ENCODE measurements at places on chromosomes 2 and 18.
A peak's percentile ranks its signal among the peaks of the same experiment; 100 is the strongest.

DNA sequence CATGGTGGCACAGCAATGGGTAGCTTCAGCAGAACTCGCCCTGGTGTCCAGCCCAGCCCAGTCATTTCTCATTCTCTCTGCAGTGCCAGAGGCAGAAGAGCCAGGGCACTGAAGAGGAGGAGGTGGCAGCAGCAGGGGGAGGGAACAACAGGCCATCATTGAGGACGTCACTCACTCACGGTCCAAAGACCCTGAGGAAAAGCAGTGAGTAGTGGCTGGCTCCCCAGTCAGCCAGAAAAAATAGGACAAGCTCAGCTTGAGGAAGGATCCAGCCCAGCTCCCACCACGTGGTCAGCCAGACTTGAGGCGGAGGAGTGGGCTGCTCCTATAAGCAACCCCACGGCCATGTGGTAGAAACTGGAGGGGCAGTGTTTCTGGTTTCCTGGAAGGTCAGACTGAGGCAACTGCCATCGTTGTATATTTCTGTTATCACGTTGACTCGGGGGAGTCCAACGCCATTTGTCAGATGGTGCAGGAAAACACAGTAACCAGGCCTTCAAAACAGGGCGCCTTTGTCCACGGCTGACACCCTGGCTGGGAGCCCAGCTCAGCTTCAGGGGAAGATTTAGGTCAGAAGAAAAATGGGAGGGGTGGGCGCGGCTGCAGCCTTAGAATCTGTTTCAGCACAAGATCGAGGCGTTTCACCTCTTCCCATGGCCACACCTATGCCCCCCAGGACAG is 19.0 kb upstream of the TMEM247 start:
- no peaks in the 10 kb centered on the region for H3K4me1 ChIP-seq
- no peaks in the 10 kb centered on the region for H3K27me3 ChIP-seq
- no peak overlapping the region for H3K27ac ChIP-seq
- H3K36me3 ChIP-seq: no peaks in the 10 kb centered on the region
- no peak overlapping the region for H3K4me3 ChIP-seq

DNA sequence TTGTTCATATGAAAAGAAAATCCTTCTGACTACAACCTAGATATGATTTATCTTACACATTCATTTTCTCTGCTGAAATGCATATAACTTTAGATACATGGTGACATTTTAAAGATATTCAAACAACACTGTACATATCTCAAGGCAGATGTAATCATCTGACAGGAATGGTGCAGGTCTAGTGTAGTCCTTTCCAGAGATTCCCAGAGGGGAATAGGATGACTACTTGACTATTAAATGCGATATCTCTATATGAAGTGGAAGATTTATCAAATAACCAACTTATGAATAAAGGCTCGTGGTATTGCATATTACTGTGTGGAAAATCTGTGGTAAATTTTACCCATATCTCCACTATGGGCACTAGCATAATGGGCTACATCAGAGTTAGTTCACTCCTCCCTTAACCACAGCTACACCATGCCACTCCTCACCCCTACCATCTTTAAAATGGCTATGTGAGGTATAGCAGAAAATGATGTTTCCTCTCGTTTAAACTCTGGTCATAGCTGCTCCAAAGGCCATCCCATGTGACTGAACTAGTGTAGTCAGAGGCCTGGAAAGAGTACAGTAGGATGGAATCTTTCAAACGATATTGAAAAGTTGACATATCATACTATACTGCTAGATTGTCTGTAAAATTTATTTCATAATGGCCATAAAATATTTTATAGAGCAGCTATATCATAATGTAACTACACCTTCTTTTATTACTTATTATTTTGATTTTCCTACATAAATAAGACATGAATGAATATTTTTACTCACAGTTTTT is 9.1 kb upstream of the ITPRID2 start:
- no peaks in the 10 kb centered on the region for H3K27me3 ChIP-seq
- no peak overlapping the region for H3K27ac ChIP-seq
- H3K4me3 ChIP-seq: no peak overlapping the region
- DNase-seq: no peak
- H3K4me1 ChIP-seq: no peaks in the 10 kb centered on the region

GRCh38 chr2:107932488-107932887 is 53.8 kb upstream of the SLC5A7 start:
- no peaks in the 10 kb centered on the region for H3K36me3 ChIP-seq
- no peak overlapping the region for H3K27ac ChIP-seq
- no peak overlapping the region for H3K4me3 ChIP-seq
- DNase-seq: no peak
- no peaks in the 10 kb centered on the region for H3K4me1 ChIP-seq

- H3K4me3 ChIP-seq: no peak overlapping the region
- no peak overlapping the region for H3K27ac ChIP-seq
- no peaks in the 10 kb centered on the region for H3K4me1 ChIP-seq
- no peak for DNase-seq
These were observed 66.3 kb upstream of the NABP1 start for GRCh38 chr2:191611614-191612013.

DNA sequence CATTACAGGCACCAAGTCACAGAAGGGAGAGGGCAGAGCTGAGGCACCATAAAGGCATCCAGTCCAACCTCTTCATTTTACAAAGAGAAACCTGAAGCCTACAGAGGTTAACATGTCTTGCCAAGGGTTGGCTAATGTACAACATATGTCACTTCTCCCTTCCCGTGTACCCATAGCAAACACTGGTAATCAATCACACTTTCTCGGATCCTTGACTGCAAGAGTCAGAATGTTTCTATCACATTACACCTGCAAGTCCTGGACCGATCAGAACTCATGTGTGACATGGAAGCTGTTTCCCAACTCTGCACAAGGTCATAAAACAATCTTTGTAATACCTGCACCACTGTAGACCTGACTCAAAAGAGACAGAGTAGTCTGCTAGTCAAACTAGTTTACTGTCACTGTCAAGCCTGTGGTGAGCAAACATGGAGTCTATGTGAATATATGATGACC is 6.0 kb downstream of the ANKRD44 start:
- no peaks in the 10 kb centered on the region for H3K27me3 ChIP-seq
- H3K36me3 ChIP-seq: no peaks in the 10 kb centered on the region
- H3K27ac ChIP-seq: no peak overlapping the region
- H3K4me3 ChIP-seq: no peak overlapping the region

- peak overlapping the region; percentile 10 for H3K27ac ChIP-seq
- no peak overlapping the region for H3K4me3 ChIP-seq
- no peaks in the 10 kb centered on the region for H3K4me1 ChIP-seq
- no peaks in the 10 kb centered on the region for H3K27me3 ChIP-seq
These were observed 7.8 kb downstream of the CCNT2 start for GRCh38 chr2:134926231-134926931.

DNA sequence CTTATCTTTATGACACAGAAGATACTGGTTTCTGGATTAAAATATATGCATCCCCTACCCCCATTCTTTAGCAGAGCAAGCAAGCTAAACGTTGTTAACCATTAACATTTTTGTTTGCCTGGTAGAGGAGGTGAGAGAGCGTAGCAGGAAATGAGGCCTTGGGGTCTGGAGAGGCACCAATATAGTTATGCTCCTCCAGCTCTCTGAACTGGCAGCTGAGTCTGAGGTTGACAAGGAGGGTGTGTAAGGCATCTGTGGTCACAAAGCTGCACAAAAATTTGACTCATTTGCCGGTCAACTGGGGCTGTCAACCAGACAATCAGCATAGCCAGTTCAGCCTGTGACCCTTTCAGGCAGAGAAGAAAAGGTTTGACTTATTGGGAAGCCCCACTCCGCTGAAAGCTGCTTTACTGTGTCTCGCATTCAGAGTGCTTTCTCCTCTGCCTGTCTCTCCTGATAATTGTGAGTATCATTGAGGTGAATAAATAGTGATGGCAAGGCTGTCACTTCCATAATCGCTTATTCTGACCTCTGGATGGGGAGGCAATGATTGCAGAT is 647.5 kb upstream of the SETBP1 start:
- H3K4me3 ChIP-seq: no peak overlapping the region
- H3K36me3 ChIP-seq: no peaks in the 10 kb centered on the region
- H3K27me3 ChIP-seq: no peaks in the 10 kb centered on the region
- no peak overlapping the region for H3K27ac ChIP-seq
- no peaks in the 10 kb centered on the region for H3K4me1 ChIP-seq
- DNase-seq: no peak

DNA sequence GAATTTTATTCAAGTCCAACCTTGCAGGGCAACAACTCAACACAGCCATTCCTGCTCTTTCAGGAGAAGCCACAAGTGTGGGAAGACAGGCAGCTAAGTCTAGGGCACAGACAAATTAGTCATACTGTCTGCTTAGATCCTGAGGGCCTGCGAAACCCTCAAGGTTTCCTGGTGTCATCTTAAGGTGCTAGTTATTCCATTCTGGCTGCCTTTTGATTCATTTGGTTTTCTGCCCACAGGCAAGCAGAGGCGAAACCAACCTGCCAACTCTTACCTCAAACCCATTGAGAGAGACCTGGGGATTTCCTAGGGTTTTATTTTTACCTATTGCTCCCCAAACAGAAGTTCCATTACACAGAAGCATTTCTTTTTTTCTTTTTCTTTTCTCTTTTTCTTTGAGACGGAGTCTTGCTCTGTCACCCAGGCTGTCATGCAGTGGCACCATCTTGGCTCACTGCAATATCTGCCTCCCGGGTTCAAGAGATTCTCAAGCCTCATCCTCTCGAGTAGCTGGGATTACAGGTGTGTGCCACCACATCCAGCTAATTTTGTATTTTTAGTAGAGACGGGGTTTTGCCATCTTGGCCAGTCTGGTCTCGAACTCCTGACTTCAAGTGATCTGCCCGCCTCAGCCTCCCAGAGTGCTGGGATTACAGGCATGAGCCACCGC is 23.7 kb upstream of the SCYGR1 start:
- no peak for DNase-seq
- no peaks in the 10 kb centered on the region for H3K36me3 ChIP-seq
- H3K27me3 ChIP-seq: no peaks in the 10 kb centered on the region
- H3K4me1 ChIP-seq: peaks cover 5% of the 10 kb centered on the region
- no peak overlapping the region for H3K4me3 ChIP-seq

DNA sequence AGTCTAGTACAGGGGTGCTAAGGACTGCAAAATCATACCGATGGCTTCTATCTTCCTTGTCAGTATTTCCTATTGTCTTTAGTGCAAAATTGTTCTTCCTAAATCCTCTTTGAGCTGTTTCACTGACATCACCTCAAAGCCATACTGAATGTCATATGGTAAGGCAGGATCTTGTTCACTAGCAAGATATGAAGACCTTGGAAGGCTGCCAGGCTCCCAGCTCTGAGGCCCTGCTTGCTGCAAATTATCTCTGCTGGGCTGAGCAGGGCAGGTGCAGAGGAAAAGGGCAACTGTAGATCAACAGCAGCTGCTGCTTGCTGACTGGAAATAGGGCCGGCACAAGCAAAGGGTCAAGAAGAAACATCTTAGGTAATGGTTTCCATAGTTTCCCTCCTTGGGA is 58.2 kb downstream of the PMAIP1 start:
- H3K27ac ChIP-seq: no peak overlapping the region
- H3K36me3 ChIP-seq: no peaks in the 10 kb centered on the region
- H3K27me3 ChIP-seq: no peaks in the 10 kb centered on the region
- DNase-seq: no peak
- no peak overlapping the region for H3K4me3 ChIP-seq
- H3K4me1 ChIP-seq: no peaks in the 10 kb centered on the region

GRCh38 chr2:88626171-88627054 is 851 bp downstream of the EIF2AK3 start:
- H3K4me1 ChIP-seq: peaks cover 13% of the 10 kb centered on the region
- no peaks in the 10 kb centered on the region for H3K27me3 ChIP-seq
- peak overlapping the region; percentile 76 for H3K27ac ChIP-seq
- H3K36me3 ChIP-seq: no peaks in the 10 kb centered on the region
- H3K4me3 ChIP-seq: peak overlapping the region; percentile 95
- peak; percentile 43 for DNase-seq

DNA sequence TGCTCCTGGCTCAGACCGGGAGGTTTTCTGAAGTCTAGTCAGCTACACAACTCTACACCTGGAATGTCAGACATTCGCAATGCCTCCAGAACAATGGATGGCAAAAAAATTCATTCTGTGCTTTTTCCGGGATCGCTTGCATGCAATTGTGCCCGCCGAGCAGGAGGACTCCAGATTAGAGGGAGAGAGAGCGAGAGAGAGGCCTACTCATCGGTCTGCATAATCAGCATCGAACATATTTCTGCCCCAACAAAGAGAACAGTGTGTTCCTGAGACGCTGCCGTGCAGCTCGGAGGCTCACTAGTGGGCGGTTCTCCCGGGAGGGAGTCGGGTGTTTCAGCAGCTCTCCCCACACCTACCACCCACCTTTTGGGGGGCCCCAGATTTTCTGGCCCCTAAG is 117.1 kb downstream of the KLHL29 start:
- no peaks in the 10 kb centered on the region for H3K27me3 ChIP-seq
- H3K36me3 ChIP-seq: no peaks in the 10 kb centered on the region
- H3K4me1 ChIP-seq: no peaks in the 10 kb centered on the region
- DNase-seq: no peak
- H3K4me3 ChIP-seq: no peak overlapping the region

GRCh38 chr2:201855356-201855755 is 49.0 kb downstream of the CDK15 start:
- no peaks in the 10 kb centered on the region for H3K4me1 ChIP-seq
- no peaks in the 10 kb centered on the region for H3K36me3 ChIP-seq
- H3K27ac ChIP-seq: no peak overlapping the region
- no peaks in the 10 kb centered on the region for H3K27me3 ChIP-seq

- H3K4me1 ChIP-seq: no peaks in the 10 kb centered on the region
- no peak for DNase-seq
- no peaks in the 10 kb centered on the region for H3K36me3 ChIP-seq
- no peak overlapping the region for H3K27ac ChIP-seq
These were observed 227.5 kb upstream of the APCDD1 start for GRCh38 chr18:10226971-10227370.

DNA sequence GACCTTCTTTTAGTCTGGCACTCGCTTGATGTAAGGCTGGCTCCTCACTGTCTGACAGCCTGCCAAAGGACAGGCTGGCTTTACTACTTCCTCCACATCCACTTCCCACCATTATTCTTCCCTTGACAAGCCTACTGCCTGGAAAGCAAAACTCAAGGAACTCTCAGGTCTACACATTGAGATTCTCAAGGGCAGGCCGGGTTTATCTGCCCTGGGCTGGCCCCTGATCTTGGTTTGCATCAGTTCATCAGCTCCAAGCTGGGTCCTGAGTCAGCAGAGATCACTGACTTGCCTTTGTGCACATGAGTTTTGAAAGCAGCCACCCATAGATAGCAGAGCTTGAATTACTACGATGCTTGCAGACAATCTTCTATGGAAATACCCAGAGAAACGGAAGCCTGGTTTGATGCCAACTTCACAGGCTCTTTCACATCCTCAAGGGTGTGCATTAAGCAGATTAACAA is 53.9 kb downstream of the KCTD18 start:
- no peaks in the 10 kb centered on the region for H3K27me3 ChIP-seq
- no peak overlapping the region for H3K4me3 ChIP-seq
- H3K4me1 ChIP-seq: no peaks in the 10 kb centered on the region
- no peak for DNase-seq

GRCh38 chr2:108542071-108542470 is 7.8 kb downstream of the LIMS1 start:
- H3K27me3 ChIP-seq: no peaks in the 10 kb centered on the region
- DNase-seq: no peak
- peak overlapping the region; percentile 71 for H3K27ac ChIP-seq
